SW480 (cell line): ENCODE measurements at places on chromosomes 4 and X.

GRCh38 chr4:135553213-135553612 lies 1351.6 kb upstream of the PABPC4L start:
- DNase-seq, result no peak

- peak; percentile 46 for DNase-seq
Measured at GRCh38 chr4:7189475-7190277, 2.7 kb upstream of the SORCS2 start.

DNA sequence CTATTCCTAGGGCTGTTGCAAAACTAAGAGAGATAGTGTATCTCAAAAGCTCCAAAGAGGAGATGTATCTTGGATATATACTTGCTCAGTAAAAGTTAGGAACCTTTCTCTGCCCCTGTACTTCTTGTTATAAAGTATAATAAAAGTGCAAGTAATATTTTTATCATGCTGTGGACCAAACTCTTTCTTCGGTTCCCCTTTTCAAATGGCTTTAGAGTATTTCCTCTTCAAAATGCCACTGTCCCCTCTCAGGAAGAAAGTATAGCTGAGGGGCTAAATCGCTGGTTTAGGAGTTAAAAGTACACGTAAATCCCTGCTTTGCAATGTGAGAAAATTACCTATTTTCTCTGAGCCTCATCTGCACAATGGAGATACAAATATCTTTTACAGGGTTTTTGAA lies 169.1 kb upstream of the FTHL17 start:
- no peak for DNase-seq

DNA sequence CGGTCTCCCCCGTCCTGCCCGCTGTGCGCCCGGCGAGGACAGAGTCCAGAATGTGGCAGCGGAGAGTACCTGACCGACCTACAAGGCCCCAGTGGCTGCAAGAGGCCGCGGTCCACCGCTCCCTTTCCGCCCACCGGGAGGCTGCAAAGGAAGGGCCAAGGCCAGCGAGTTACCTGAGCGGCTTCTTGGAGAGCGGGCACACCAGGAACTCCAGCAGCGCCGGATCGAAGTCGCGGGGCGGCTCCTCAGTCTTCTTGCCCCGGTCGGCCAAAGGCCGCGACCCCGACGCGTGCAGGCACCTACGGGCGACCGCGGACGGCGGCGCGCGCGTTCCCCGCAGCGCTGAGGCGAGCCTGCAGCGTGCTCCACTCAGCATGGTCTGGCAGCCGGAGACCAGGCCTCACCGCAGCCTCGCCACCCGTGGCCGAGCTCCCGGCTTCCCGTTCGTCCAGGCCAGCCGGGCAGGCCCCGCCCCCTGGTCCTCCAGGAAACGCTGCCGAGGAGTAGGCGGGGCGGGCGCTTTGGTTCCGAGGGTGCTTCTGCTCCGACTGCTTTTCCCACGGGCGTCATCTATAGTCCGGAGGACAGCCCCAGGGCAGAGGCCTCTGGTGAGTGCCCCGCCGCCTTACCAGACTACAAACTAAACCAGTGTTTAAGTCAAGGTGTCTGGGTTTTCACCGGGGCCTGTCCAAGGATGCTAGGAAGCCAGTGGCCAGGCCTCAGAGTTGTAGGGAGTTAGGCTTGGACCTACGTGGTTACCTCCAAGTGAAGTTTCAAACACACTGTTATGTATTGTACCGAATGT lies at the start of gene PYURF:
TSS of gene PYURF (minus strand) at position 452 of the 805 bp plus-strand sequence. CDS start at position 376, 76 bp downstream.
- peak; percentile 88 for DNase-seq

- no peak for DNase-seq
Measured at GRCh38 chrX:133046601-133047000, 50.3 kb downstream of the USP26 start.

DNA sequence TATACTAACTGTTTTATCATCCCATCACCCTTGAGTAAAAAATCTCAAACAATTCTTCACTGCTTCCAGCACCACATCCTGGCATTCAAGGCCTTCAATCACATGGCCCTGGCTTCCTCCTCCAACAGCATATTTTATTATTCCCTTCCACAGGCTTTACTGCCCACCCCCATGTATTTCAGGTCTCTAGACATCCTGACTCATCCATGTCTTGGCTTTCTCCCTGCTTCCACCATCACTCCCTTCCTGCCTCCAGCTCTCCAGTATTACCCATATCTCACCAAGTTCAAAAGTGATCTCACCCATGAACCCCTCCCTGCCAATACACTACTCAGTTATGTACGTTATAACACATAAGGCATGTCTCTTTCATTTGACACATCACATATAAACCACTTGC lies 34.7 kb upstream of the PLAC1 start:
- DNase-seq, result no peak

- DNase-seq, result no peak
Measured at GRCh38 chr4:84286048-84286447, 213.0 kb downstream of the NKX6-1 start.
